ELF-1 (cell line): ENCODE measurements at places on chromosomes 11 and 22.
A peak's percentile ranks its signal among the peaks of the same experiment; 100 is the strongest.

DNA sequence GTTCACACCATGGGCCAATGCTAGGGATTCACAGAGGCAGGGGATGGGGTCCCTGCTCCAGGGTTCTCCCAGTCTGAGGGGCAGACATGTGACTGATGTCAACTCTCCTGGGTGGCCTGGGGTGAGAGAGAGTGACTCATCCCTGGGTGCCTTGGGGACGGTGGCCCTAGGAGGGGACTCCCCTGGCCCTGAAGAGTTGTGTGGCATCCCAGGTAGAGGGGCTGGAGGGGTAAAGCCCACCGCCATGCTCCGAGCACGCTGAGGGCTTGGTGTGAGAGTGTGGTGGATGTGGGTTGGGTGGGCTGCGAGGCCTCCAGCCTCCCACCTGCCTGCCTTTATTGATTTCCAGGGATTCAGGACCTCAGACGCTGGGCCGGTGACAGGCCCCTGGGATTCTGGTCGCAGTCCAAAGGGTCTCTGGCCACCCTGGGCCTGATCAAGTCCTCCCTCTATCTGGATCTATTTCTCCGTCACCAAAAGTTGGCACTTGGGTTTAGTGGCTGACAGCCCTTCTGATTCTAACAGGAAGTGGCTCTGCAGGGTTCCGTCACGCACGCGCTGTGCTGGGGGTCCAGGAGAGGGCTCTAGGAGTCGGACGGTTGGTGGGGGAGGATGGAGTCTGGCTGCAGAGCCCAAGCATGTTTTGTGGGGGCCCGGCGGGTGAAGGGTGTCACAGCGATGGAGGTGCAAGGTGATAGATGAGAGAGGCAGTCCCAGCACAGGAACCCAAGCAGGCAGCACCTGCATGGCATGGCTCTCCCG, 27.3 kb upstream of the WNT7B start:
- no peak for DNase-seq

DNA sequence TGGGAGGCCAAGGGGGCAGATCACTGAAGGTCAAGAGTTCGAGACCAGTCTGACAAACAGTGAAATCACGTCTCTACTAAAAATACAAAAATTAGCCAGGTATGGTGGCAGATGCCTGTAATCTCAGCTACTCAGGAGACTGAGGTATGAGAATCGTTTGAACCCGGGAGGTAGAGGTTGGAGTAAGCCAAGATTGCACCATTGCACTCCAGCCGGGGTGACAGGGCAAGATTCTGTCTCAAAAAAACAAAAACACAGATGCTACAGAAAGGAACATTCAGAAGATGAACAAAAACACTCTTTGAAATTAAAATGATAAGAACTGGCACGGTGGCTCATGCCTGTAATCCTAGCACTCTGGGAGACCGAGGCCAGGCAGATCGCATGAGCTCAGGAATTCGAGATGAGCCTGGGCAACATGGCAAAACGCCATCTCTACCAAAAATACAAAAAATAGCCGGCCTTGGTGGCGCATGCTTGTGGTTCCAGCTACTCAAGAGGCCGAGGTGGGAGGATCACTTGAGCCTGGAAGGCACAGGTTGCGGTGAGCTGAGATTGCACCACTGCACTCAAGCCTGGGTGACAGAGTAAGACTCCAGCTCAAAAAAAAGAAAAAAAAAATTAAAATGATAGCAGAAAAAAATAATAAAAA, 8.5 kb downstream of the RAB6A start:
- no peak for DNase-seq

DNA sequence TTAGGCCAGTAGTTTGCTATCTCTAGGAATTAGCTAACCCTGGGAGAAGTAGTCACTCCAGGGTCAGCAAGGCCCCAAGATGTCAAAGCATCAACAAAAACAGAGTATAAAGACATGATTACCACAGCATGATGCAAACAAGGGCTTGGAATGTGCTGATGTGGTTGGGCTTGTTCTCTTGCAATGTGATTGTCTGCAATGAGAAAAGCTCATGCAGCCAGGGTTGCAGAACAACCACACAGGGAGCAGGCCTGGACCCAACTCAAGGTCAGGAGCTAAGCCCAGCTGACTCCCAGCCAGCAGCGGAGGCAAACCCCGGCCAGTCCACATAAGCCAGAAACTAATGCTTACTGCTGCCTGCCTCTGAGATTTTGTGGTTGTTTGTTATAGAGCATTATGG, 132.4 kb upstream of the ZC3H12C start:
- DNase-seq: peak; percentile 88

DNA sequence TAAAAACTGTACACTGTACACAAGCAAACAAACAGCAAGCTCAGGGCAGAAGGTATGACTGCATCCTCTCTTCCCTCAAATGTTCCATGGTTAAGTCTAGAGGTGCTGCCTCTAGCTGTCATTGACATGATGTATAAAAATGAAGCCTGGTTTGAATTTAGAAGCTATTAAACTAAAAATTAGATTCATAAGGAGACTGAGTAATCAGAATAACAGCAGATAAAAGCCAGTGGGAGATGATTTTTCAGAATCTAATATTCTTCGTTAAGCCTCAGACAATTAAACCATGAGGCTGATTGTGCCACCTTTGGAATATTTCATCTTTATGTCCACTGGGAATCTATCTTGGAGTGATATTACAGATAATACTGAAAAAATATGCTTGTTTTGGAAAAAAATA, 101.4 kb upstream of the ZC3H12C start:
- no peak for DNase-seq

GRCh38 chr11:10751581-10751940, 515 bp downstream of the CTR9 start:
- DNase-seq: no peak

GRCh38 chr11:122872046-122872445, 10.5 kb upstream of the JHY start:
- peak; percentile 57 for DNase-seq

DNA sequence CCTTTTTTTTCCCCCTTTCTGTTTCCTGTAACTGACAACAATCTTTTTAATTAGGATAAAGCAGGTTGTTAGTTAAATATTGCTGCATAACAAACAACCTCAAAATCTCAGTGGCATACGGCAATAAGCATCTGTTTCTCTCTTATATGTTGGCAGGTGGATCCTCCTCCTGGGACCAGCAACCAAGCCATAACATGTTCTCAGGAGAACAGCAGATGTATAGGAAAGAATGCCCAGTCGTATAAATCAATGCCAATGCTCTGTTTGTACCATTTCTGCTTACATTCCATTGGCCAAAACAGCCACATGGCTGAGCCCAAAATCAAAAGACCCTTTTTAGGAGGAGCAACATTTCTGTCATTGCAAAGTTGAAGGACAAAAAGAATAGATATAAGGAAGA, 445.7 kb downstream of the AASDHPPT start:
- DNase-seq: no peak

- no peak for DNase-seq
Observed at GRCh38 chr22:41274856-41275255, 11.1 kb downstream of the RANGAP1 start.

DNA sequence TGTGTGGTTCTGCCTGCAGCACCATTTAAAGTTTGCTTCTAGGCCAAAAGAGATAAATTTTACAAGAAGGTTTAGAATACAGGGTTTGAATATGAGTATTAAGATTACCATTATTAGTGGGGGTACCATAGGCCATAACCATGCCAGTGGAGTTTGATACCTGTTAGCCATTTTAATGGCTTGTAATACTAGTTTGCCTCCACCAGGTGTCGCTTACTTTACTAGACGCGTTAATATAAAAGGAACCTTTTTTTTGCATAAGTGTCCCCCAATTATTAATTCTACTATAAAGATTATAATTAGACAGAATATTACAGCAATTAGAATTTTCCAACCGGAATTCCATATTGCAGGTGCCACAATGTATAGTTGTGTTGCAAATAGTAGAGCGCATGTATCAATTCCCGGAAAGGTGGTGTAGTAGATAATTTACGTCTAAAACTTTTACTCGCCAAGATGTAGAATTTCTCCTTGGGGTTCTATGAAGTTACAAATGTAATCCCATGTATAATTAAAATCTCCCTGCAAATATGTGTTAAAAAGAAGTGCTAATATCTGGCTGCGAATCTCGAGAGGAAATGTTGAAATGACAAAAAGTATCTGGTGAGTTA, 16.1 kb downstream of the MS4A6E start:
- no peak for DNase-seq

- peak; percentile 31 for DNase-seq
Observed at GRCh38 chr22:27809700-27810608, 8.4 kb upstream of the MN1 start.

GRCh38 chr11:90656171-90656570, 433.3 kb upstream of the CHORDC1 start:
- DNase-seq: no peak

GRCh38 chr11:94721565-94722292, 46.4 kb upstream of the AMOTL1 start:
- DNase-seq: no peak

DNA sequence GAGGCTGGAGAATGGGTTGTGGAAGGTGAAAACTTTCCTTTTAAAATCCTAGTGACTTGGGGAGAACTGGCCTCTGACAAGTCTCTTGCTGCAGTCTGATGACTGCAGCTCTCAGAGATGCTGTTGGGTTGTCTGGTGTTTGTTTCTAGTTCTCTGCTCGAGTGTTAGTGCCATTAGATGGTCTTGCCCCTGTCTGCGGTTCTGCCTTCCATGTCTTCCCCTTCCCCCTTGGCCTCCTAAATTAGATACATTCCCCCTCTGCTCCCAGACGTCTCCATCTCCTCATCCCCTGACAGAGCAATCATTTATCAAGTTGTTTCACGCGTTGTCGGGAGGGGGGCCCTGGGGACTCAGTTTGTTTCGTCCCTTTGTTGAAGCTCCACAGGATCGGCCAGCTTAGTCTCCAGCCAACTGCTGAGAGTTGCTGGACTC, 67.7 kb downstream of the CECR2 start:
- DNase-seq: peak; percentile 78
